ENCODE measurements at places on chromosomes 3 and 15.

DNA sequence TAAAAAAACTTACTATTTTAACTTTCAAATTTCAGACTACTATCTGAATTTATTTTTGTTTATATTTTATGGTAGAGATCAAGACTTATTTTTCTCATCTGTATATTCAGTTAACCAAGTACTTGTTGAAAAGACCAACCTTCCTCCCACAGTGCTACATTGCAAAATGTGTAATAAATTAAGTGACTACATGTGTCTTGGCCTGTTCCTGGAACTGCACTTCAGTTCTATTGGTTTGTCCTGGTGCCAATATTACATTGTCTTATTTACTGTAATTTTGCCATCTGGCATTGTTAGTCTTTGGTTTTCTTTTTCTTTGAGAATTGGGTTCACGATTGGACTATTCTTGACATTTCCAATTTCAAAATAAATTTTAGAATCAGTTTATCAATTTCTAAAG, 138.4 kb upstream of the KCNMB2 start:
- no peak for DNase-seq

GRCh38 chr3:120767106-120767505, 24.6 kb downstream of the GTF2E1 start:
- no peak for DNase-seq

DNA sequence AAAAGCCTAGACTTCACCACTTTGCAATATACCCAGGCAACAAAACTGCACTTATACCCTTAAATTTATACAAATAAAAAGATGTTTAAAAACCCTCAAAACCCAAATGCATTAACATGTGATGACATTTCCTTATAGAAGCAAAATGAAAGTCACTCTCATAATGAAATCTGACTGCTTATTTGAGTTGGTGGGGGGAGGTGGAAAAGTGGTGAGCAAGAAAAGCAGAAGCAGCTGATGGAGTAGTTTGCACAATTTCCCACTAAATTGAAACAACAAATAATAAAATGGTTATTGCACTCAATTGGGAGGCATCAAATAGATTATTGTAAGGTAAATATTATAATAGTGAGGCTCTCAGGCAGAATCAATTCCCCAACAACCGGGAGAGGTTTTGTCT, 54.0 kb upstream of the GADL1 start:
- DNase-seq: no peak

- peak; percentile 38 for DNase-seq
Measured at GRCh38 chr3:13308380-13308801, 111.7 kb downstream of the NUP210 start.

DNA sequence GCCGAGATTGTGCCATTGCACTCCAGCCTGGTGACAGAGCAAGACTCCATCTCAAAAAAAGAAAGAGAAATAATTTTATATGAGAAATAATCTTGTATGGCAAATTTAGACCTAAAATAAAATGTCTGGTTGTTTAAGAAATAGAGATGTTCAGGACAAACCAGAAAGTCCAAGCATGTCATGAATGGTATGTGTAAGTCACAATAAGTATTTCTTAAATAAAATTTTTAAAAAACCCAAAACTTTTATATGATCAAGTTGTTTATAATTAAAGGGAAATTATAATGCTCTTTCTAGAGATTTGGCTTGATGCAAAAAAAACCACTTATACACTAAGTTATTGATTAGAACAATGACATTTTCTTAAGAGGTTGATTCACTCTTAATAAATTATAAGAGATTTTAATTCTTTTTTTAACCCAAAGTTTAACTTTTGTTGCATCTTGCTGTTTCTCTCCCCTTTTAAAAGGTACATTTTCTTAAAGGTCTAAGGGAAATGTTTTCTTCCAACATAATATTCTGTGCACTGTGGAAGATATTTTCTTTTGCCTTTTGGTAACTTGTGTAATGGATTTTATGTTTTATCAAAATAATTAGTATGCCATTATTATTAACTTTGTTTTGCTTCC, 105.7 kb downstream of the RTP4 start:
- no peak for DNase-seq

DNA sequence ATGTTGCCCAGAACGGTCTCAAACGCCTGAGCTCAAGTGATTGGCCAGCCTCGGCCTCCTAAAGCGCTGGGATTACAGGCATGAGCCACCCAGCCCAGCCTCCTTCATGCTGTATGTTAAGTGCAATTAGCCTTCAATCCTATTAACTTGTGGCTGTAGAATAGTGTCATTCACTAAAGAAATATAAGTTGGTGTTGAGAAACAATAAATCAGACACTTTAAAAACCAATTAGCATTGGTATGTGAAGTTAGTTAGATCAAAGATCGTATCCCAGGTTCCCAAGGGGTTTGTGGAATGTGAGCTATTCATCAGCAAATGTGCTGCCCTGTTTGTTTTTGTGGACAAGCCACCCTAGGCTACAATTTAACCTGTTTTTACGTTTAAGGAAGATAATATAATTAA, 11.0 kb upstream of the PIK3CB start:
- no peak for DNase-seq

GRCh38 chr3:59300733-59301132, 250.9 kb upstream of the CFAP20DC start:
- DNase-seq: no peak

DNA sequence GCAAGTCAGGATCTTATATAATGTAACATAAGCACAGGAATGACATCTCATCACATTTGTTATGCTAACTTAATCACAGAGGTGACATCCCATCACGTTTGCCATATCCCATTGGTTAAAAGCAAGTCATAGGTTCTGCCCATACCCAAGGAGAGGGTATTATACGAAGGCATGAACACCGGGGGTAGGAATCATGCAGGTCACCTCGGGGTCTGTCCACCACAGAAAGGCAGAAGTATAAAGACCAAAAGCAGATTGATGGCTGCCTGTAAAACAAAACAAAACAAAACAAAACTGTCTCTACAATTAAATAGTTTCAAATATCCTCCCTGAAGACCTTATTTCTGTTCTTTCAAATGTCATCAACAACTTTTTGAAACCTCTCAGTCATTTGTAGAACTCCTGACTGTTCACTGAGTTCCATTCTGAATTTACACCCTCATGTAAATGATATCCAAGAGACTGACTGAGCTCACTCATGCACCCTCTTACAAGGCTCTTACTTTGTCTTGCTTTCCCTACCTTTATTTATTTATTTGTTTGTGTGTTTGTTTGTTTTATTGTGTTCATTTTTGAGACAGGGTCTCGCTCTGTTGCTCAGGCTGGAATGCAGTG, 22.7 kb upstream of the ZNF639 start:
- DNase-seq: no peak

DNA sequence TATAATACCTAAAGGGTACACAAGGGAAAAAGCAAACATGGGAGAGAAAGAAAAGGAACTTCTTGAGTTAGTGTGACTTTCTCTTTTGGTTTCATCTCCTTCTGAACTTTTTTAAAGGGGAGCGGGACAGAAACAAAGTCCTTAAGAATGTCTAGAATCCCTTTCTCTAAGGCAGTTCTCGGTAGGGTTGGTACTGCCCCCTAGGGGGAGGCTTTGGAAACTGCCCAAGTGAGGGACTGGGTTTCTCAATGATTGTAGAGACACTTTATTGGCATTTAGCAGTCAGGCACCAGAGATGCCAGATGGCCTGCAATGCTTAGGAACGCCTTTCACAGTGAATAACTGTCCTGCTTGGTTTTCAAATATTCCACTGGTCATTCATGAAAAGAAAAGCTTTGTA, 172.7 kb downstream of the WDR72 start:
- DNase-seq: peak; percentile 11

- DNase-seq: peak; percentile 86
Measured at GRCh38 chr15:78103406-78104118, 11.2 kb downstream of the SH2D7 start.

DNA sequence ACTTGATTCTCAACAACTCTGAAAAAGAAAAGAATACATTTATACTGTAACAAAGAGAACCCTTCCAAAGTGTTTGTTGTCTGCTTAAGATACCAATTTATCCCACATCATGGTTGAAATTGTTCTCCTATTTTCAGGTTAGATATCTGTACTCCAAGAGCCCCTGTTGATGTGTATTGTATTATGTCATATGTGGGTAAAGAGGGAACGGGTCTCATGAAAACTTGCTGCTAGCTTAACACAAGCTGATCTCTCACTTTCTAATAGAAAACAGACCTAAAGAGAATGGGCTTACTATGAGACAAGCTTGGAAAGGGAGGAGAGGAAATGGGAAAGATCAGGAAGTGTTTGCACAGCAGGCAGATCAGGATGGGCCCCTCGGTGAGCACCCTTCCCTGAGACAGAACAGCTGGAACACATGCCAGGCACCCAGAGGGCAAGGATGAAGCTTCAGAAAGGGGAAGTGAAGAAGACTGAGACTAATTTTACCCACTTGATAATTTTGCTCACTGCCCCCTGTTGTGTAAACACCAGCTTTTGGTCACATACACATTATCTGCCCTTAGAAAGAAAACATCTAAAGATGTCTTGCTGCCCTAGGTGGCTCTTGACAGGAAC, 747.9 kb upstream of the CCDC54 start:
- no peak for DNase-seq

- DNase-seq: no peak
Measured at GRCh38 chr3:168839653-168840052, 743.9 kb upstream of the GOLIM4 start.

DNA sequence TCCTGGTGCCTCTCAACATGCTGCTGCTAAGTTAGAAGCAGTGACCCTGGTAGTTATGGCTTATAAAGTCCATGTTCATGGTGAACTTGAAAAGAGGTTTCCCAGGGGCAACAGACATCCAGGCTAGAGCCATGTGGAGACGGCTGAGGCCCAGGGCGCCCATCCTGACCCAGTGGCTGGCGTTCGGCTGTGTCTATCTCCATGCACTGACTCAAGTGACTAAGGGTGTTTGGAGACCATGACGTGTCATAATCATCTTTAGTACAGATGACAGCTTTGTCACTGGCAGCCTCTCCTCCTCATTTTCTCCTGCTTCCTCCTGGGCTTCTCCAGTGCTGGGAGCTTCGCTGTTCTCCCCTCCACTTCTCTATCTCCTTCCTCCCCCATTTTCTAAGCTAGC, 287.4 kb upstream of the LYSMD4 start:
- no peak for DNase-seq

DNA sequence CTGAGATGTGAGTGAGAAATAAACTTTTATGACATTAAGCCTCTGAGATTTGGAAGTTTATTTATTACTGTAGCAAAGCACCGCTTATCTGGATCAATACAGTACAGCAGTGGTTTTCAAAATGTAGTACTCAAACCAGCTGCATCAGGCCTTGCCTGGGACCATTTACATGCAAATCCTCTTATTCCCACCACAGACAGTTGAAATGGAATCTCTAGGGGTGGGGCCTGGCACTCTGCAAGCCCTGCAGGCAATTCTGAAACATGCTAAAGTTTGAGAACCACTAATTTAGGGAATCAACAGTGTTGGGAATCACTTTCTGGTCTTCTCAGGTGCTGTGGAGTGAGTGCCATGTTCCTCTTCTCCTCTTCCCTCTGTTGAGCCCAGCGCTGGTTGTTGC, 77.8 kb upstream of the TAMM41 start:
- DNase-seq: no peak

DNA sequence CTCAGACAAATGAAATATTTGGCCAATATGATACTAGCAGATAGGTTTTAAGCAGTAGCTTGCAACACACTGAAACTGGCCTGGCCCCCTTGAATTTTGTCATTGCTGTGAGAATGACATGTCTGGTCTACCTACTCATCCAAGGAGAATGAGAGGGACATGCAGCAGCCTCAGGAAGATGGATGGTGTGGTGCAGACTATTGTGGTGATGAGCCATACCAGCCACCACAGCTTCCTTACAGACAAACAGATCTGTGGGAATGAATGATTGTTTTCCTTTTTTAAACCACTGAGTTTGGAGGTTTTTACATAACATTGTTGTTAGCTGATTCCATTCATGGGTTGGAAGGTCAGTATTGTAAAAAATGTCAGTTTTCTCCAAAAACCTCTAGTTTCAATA, 133.7 kb upstream of the POU1F1 start:
- DNase-seq: no peak

DNA sequence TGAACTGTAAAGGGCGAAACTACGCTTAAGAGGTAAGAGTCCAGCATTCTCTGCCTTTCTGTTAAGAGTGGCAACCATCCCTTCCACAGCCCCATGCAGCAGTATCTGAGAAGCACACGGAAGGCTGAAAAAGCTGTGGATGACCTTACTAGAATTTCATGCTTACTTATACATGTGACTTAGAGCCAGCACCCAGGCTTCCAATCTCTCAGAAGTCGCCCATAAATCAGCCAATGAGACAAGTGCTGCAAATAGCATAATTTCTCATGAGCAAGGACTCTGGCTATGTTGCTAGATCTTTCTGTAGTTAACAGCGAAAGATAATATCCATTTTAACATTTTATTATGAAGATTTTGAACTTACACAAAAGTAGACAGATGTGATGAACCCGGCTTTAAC, 65.3 kb downstream of the IGF2BP2 start:
- DNase-seq: no peak

GRCh38 chr15:43246261-43246774, 20.4 kb downstream of the TGM5 start:
- no peak for DNase-seq

GRCh38 chr3:71101014-71101413, 482.5 kb downstream of the FOXP1 start:
- DNase-seq: no peak

DNA sequence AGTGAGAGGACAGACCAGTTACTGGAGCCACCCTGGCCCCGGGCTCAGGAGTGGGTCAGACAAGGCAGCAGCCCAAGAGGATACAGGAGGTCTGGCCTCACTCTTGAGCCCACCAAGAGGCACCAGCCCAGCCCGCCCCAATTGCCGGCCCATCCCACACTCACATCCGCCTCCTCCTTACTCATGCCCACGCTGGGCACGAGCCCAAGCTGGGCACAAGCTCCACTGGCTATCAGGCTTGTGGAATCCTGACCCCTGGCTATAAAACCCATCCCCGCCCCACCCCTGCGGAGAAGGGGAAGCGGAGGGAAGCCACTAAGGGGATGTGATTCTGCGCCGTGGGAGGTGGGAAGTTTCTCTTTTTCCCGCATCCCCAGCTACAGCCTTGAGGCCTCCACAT, 25.9 kb downstream of the ADCY5 start:
- DNase-seq: no peak

DNA sequence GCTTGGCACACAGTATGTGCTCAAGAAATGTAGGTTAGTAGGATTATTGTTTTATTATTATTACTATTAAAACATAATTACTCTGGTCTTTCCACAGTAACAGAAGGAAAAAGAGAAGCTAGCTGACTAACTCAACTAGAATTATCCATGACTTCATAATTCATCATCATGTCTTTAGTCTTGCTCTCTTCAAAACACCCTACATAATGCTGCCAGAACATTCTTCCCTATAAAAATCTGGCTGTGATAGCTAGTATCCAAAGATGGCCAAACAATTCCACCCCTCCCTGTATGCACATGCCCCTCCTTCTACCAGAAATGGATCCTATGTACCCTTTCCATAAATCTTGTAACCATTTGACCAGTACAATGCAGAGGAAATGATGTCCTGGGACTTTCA, 48.8 kb upstream of the SRGAP3 start:
- DNase-seq: no peak

DNA sequence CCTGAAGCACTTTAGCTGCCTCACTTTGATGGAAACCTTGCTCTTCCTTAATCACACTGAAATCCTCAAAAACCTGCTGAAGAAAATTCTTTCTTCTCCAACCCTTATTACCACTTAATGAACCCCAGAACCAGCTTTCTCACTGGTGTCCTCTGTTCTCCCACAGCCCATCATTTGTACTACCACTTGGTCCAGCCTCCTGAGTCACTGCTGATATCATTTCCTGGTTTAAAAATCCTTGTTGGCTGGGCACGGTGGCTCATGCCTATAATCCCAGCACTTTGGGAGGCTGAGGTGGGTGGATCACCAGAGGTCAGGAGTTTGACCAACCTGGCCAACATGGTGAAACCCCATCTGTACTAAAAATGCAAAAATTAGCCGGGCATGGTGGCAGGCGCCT, 418.6 kb upstream of the KCNMB2 start:
- no peak for DNase-seq
